Stimulated activated CD4-positive, alpha-beta T cell treated with anti-CD3 and anti-CD28 coated beads, Interleukin-1b, Interleukin-23, amount 100 ng/mL, for 24 hours (primary cell): ENCODE measurements at places on chromosomes 3 and 15.
A peak's percentile ranks its signal among the peaks of the same experiment; 100 is the strongest.

DNA sequence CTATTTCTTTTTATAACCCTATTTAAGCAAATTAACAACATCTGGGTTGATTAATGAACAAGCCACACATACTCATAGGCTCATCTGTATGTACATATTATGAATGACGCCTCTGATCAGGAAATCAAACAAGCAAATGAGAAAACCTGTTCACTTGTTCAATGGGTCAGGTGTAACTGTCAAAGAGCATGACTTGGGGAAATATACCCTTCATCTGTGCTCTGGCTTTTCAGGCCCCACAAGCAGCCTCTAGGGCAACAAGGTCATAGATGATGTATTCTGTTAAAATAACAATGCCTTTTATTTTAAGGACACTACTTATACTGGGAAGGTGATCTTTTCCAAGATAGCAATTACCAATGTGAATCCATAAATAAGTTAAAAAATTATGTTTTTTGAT lies 102.0 kb downstream of the RBMS3 start:
- DNase-seq = no peak

- DNase-seq = peak; percentile 77
These were observed at the start of gene FAN1 for GRCh38 chr15:30903497-30904187. Gene FAN1, plus strand, starts transcription at chr15:30903915. Its CDS starts 749 bp downstream, at chr15:30904664.

GRCh38 chr3:25547943-25548674 lies 116.6 kb downstream of the TOP2B start:
- DNase-seq = no peak

- no peak for DNase-seq
These were observed 85.7 kb downstream of the CYP19A1 start for GRCh38 chr15:51252671-51253070.

DNA sequence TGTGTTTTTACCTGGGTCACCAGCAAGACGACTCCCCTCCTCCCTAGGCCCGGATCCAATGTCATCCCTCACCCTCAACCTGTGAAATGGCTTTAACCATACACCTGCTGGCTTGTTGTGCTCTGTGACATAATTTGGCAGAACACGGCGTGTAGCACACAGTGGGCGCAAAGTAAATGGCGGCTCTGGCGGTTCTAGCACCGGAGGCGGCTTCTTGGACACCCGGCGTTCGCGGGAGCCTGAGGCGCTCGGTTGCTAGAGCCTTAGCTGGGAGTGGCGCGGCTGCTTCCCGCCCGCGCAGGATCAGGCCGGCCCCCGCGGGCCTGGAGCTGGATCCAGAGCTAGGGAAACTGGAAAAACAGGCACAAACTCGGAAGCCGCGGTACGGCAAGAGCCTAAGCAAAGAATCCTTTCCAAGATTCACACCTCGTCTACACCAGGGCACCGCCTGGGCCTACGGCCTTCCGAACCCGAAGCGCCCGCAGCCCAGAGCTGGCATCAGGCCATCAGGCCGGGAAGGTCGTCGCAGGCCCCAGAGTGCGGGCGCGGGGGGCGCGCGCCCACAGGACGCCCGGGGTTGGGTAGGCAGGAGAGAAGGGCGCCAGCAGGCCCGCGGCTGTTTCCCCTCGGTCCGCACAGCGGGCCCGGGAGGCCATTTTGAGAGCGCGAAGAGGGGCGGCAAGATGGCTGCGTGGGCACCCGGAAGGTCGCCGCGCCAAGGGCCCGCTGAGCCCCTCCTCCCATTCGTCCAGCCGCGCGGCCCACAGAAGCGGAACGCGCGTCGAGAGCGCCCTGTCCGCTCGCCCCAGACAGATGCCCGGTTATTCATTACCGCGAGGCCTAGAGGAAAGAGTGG lies 43.9 kb upstream of the POLG start:
- DNase-seq = no peak

DNA sequence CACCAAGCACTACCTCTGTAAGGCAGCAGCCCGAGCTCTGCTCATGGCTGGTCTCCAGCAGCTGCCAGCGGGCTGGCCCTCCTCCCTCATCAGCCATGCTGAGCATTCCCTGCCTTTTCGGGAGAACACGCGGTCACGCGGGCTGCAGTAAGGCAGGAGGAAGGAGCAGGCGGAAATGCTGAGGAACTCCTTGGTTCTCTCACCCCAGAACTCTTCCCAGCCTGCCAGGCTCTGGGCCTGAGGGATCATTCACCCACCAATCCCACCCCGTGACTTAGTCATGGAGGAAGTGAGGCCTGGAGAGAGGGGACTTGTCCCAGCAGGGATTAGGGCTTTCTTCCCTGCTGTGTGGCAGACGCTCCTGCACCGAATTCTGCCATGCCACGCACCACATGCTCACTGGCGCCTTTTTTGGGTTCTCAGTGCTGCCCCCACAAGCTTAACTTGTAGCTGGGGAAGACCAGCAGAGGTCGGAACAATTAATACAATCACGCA lies 42.9 kb upstream of the RPL32 start:
- DNase-seq = no peak

GRCh38 chr3:96991800-96992365 lies 177.5 kb downstream of the EPHA6 start:
- no peak for DNase-seq

- no peak for DNase-seq
These were observed 116.8 kb upstream of the CNTN6 start for GRCh38 chr3:976006-976405.

DNA sequence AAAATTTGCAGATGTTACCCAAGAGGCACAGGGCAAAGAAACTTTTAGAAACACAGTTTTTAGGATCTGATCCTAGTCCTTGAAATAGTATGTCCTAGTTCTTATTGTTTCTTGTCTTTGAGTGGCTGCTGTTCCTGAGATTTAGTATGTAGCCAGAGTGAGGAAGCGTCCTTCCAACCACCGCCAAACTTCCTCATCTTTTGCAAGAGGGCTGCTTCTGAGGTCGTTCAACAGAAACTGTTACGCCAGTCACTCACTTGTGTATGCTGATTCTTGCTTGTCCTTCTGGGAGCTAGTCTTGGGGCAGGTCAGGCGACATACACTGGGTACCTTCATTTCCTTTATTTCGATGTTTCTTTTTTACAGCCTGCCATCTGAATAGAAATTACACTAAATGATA lies 577.3 kb upstream of the ZNF717 start:
- DNase-seq = no peak

- DNase-seq = no peak
These were observed 240.7 kb upstream of the ST8SIA2 start for GRCh38 chr15:92152983-92153382.

DNA sequence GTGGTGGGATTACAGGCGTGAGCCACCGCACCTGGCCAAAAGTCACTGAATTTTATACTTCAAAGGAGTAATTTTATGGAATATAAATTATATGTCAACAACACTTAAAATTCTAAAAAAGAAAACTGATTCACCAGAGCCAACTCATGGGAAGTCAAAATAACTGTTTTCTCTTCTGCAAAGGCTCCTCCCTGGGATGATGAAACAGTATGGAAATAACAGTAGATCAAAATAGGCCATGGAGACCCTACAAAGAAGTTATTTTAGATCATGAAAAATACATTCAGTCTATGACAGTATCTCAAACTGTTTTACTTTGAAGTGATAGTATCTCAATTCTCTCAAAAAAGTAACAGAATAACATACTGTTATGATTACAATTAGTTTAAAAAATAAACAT lies 102.7 kb downstream of the IGSF11 start:
- DNase-seq = no peak
